ENCODE measurements at places on chromosomes 13 and 19.
A peak's percentile ranks its signal among the peaks of the same experiment; 100 is the strongest.

DNA sequence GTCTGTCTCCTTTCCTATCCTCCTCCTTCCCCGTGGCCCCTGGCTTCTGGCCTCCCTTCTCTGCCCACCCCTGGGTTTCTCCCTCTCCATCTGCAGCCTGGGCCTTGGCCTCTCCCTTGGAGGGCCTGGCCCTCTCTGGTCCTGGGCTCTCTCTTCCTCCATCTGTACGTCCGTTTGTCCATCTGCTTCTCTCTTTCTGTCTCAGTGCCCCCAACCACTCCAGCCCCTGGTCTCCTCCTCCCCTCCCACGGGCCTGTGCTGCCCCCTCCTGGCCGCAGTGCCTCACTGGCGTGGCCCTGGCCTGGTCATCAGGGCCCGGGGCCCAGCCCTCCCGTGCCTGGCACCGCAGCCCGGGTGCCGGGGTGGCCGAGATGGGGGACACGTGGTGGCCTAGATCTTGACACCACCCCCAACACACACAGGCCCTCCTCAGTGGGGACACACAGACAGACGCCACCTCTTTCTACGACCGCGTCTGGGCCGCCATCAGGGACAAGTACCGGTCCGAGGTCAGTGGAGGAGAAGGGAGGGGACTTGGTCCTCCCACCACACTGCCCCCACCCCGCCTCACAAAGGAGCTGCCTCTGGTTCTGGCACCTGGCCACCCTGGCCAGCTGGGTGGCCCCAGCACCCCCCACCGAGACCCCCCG, 11.3 kb downstream of the PRKCSH start:
- peak; percentile 82 for DNase-seq

DNA sequence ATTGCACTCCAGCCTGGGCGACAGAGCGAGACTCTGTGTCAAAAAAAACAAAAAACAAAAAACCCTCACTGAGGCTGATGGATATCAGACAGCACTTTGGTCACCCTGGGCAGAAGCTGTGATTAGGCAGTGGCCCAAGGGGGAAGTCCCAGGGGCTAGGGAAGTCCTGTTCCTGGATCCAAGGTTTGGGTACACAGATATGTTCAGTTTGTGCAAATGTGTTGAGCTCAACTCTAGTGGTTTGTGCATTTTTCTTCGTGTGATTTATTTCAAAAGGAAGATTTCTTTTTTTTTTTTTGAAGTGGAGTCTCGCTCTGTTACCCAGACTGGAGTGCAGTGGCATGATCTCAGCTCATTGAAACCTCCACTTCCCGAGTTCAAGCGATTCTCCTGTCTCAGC, 12.3 kb downstream of the MEF2B start:
- DNase-seq, result no peak

DNA sequence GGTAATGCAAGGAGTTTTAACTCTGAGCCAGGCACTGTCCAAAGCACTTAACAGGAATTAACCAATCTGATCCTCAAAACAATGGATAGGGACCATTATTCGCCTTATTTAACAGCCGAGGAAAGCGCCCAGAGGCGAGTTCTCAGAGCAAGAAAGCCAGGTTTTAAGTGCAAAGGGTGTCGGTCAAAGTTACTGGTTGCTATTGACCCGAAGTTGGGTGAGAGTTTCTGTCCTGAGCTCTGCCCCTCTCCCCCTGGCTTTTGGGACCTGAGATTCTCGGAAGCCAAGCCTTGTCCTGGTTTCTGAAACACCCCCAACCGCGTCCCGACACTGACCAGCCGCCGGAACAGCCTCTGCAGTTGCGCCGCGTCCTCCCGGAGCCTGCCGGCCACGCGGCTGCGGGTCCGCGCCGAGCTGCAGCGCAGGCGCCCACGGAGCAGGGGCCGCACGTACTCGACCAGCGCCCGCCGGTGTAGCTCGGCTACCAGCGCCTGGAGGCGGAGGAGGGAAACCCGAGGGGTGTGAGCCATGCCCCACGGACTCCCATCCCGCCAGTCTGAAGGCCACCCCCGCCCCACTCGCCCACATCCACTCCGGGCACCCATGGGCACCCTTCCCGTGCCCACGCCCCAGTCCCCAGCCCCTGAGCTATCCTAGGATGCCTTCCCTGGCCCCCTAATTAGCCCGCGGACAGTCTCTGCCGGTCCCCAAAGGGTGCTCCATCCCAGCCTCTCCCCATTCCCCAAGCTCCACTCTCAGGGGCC, 27.8 kb downstream of the EXOC3L2 start:
- DNase-seq, result peak; percentile 43

- DNase-seq, result no peak
Measured at GRCh38 chr19:17124025-17124424, 48.4 kb downstream of the MYO9B start.

DNA sequence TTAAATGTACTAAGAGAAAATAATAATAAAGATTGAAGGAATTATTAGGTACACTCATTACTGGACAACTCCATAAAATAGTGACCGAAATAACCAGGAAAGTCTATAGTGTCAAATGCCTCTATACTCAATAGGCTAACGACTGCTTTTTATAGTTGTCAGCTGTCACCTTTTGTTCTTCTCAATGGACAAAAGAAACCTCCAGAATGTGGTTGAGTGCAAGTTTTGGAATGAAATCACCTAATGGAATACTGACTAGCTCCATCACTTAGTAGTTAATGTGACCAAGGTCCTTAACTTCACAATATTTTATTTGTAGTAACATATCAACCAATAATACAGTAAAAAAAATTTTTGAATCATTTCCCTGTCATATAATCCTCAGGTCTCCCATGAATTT, 18.1 kb downstream of the TSC22D1 start:
- DNase-seq, result no peak

DNA sequence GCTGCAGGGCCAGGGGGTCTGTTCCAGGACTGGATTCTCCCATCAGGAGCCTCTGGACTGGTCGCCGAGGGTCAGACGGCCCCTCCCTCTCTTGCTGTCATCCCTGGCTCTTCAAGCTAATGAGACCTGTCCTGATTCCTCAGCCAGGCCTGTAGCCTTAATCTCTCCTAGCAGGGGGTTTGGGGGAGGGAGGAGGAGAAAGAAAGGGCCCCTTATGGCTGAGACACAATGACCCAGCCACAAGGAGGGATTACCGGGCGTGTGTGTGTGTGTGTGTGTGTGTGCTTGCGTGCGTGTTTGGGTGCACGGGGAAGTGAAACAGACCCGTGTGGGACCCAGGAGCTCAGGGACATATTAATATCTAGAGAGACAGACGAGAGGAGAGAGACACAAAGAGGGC, 1.9 kb upstream of the CRX start:
- peak; percentile 58 for DNase-seq

Data from nephron progenitor cell (in vitro differentiated cells).